ENCODE measurements at places on chromosomes 7 and 10.

GRCh38 chr10:93821051-93821772, 63.5 kb downstream of the LGI1 start:
- DNase-seq, result peak; percentile 40

DNA sequence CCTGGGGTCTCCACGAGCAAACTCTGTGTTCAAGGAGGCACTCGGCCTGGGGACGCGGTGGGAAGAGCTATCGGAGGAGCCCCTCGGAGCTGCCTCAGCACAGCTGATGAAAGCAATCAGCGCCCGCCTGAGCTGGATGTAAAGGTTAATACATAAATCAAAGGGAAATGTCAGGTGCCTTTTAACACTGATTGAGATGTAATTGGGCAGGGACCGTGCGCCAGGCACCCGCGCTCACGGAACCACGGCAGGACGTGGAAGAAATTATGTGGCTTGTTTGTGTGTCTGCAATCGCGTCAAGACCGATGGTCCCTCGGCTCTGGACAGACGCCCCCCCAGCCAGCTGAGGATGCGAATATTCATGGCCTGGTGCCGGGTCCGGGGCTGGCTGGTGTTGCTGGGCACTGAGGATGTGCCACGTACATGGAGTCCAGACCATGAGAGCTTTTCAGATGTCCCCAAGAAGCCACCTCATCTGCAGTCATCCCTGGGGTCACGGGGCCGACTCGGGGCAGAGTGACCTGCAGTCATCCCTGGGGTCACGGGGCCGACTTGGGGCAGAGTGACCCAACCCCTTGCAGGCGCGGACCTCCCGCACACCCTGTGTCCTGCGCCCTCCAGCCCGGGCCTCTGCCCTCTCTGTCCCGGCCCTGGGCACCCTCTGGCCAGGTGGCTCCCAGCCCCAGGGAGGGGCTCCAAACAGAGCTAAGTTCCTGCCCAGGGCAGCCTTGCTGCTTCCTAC, 15.6 kb downstream of the FOXL3 start:
- no peak for DNase-seq

DNA sequence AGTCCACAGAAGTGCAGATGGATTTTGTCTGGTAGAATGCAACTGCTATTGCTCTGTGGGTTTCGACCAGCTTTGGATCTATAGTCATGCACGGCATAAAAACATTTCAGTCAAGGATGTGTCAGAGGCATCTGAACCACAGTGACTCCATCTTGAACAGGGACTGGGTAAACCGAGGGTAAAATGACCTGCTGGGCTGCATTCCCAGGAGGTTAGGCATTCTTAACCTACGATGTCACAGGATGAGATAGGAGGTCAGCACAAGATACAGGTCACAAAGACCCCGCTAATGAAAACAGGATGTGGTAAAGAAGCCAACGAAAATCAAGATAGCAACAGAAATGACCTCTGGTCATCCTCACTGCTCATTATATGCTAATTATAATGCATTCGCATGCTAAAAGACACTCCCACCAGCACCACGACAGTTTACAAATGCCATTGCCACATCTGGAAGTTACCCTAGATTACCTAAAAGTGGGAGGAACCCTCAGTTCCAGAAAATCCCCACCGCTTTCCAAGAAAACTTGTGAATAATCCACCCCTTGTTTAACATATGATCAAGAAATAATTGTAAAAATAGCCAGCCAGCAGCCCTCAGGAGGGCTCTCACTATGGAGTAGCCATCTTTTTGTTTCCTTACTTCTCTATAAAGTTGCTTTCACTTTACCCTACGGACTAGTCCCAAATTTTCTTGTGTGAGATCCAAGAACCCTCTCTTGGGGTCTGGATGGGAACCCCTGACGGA, 50.7 kb upstream of the CPXM2 start:
- DNase-seq, result no peak

- peak; percentile 30 for DNase-seq
These were observed 322.7 kb downstream of the CRPPA start for GRCh38 chr7:16098585-16099179.

- no peak for DNase-seq
These were observed 75.7 kb downstream of the C10orf105 start for GRCh38 chr10:71643904-71644303.

- peak; percentile 3 for DNase-seq
These were observed 92.8 kb downstream of the CD36 start for GRCh38 chr7:80731281-80731680.

DNA sequence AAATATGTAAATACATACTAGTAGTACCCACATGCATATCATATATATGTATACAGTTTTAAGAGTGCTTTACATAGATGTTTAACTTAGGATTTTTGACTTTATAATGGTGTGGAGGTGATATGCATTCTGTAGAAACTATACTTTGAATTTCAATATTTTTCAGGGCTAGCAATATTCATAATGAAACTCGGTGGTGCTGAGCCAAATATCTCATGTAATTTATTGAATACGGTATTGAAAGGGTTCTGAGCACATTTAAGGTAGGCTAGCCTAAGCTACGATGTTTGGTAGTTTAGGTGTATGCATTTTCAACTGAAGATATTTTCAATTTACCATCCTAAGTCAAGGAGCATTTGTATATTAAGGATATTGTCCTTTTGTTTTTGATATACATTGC, 36.0 kb downstream of the ZNRF2 start:
- no peak for DNase-seq

- no peak for DNase-seq
These were observed 165.6 kb downstream of the HGF start for GRCh38 chr7:81604075-81604807.

- DNase-seq, result peak; percentile 75
These were observed 6.5 kb downstream of the FZD8 start for GRCh38 chr10:35635576-35635975.

DNA sequence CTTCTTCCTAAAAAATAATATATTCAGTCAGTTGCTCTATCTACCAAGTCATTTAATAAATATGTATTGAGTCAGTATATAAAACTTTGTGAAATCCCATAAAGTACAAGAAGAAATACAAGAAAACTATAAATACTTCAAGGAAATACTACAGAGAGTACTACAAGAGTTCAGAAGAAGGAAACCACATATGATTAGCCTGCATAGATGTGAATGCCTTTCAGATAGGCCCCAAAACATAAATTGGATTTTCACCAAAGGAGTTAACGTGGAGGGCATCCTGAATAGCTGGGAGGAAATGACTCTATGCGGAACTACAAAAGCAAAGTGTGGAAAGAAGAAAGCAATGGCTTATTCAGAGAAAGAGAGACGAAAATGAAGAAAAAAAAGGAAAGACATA, 120.1 kb downstream of the LRRN3 start:
- no peak for DNase-seq

- DNase-seq, result no peak
These were observed 185.5 kb upstream of the SH2B2 start for GRCh38 chr7:102101111-102101551.

- no peak for DNase-seq
These were observed 3.5 kb downstream of the MGAM start for GRCh38 chr7:141999058-141999623.

GRCh38 chr7:1558181-1558811, 2.3 kb upstream of the TMEM184A start:
- no peak for DNase-seq

DNA sequence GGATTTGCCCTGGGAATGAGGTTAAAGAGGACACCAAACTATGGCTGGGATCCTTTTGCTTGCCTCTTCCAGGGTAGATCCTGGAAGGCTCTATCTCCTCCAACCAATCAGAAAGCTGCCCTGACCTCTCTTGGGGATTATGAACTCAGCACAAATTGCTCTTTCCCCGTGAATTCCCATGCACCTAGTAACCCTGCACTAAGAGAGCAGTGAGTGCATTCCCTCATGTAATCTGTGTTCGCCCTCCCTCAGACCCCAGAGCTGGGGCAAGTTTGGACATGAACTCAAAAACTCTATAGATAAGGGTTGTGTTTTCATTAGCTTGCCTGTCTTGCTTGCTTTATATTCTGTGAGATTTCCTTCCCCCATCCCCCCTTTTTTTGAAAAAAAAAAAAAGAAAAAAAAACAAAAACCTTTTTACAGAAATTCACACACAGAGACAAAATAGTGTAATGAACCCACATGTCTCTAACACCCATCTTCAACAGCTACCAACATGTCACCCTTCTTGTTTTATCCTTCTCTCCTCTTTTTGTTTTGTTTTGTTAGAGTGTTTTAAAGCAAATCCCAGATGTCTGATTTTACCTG, 225.5 kb upstream of the TCF7L2 start:
- DNase-seq, result no peak

DNA sequence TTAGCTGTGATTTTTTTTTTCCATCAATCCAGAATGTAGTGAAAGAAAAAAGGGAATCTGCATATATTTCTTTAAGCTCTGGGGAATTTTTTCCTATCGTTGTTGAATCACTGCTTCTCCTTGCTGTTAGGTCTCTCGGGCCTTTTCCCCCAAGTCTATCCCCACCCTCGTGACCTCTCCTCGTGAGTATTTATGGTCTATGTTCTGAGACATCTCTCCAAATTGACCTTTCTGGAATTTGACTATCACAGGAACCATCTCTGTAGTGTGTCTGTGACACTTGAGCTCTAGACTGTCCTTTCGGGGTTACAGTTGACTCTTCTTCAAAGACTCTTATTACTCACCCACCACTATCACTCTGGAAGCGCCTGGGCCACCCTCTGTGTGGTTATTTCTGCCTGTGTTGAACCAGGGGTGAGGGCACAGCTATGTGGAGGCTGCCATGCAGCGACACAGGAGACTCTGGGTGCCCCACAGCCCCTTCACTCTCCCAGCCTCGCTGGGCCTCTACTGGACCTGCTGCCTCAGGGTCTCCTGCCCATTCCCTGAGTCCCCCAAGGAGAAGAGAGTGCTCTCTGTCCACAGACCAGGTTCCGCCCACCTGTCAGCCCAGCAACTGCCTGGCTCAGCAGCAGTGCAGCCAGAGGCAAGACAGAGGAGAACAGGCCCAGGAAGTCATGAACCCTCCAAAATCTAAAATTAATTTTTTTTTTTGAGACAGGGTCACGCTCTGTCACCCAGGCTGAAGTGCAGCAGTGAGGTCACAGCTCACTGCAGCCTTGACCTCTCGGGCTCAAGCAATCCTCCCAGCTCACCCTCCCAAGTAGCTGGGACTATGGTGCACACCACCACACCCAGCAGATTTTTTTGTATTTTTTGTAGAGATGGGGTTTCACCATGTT, 45.7 kb upstream of the PTPRN2 start:
- DNase-seq, result no peak

DNA sequence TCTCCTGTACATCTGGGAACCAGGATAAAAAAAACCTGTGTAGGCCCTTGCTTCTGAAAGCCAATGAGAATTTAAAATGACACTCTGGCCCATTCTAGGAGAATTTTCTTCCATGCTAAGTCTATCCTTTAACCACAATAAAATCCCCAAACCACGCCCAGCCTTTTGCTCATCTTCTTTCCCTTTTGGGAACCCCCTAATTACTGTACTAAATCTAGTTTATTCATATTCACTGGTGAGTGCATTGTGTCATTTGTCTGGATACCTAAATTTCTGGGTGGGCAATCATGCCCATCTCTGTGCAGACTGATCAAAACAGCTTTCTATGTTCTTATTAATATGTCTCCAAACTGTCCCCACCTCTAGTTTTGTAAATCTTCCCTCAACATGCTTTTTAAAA, 11.7 kb upstream of the CDK14 start:
- no peak for DNase-seq

DNA sequence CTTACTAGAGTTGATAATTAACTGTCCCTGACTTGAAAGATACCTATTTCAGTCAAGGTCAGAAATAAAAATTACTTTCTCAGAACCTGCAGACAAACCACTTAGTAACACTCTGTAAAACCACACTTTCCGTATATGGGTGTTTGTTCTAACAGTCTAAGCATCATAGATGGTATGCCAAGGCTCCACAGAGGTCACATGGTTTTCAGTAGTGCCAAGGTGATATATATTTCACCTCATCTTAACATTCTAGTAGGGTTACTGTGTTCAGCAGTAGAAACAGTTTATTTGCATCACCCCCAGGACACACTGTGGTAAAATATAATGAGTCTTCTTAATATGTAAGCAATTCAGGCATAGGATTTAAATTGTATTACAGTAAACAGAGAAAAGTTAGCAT, 61.5 kb downstream of the KCND2 start:
- no peak for DNase-seq

DNA sequence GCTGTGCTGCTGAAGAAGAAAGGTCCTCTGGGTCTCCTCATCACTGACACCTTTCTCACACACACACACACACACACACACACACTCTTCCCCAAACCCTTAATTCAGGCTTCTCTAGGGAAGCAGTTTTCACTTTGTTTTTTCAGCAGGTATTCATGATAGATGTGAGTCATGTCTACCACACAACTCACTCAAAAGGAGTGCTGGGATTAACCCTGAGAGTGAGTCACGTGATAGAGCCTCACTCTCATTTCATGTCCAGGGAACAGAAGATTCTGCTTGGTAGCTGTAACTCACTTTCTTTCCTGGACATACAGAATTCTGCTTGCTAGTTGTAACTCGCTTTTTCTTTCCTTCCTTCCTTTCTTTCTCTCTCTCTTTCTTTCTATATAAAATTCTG, 45.4 kb downstream of the VIM start:
- no peak for DNase-seq

GRCh38 chr7:130756316-130756715, 22.3 kb upstream of the KLF14 start:
- no peak for DNase-seq

DNA sequence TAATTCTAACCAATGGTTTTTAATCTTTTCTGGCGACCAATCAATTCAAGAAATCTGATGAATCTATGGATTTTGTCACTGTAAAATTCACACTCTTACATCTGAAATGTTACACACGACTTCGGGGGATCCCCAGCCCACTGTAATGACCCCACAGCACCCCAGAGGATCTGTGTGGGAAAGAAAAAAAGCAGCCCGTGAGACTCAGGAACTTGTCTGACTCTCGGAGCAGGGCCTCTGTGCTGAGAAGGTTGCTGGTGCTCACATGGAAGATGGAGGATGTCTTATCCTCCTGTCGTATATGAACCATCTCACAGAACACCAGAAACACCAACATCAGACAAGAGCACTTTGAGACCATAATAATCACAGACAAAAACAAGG, 228.4 kb upstream of the INHBA start:
- DNase-seq, result no peak

DNA sequence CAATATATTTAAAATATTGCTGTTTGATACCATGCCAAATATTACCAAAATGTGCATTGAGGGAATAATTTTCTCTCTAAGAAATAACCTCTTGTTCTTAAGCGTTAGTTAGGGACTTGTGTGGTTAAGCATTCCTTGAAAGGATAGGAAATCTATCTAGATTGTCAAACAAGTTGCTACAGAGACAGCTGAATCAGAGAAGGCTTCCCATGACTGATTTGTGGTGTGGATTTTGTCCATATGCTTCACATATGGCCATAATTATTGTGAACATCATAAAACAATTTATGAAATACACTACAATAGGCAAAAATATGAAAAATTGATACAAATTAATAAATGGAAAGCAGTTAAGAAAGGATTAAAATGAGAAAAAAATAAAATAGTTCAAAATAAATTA, 96.3 kb downstream of the GNAT3 start:
- no peak for DNase-seq

Data from KBM-7 (cell line).